Suppressor macrophage (primary cell): ENCODE measurements at places on chromosomes 4 and X.
A peak's percentile ranks its signal among the peaks of the same experiment; 100 is the strongest.

DNA sequence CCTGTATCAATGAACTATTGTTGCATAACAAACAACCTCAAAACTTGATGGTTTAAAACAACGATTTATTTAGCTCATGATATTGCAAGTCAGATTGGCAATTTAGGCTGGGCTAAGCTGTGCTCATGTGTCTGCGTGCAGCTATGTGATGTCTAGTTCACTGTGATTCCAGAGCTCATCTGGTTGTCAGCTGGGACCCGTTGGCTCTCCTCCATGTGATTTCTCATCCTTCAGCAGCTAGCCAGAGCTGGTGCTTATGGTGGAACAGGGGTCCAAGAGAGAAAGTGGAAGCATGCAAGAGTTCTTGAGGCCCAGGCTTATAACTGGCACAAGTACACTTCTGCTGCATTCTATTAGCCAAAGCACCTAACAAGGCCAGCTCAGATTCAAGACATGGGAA is 28.8 kb upstream of the TRPC3 start:
- DNase-seq, result no peak

- DNase-seq, result peak; percentile 3
Observed at GRCh38 chr4:185165605-185166063, 22.6 kb downstream of the SLC25A4 start.

- no peak for DNase-seq
Observed at GRCh38 chr4:16582526-16582925, 315.9 kb downstream of the LDB2 start.

GRCh38 chrX:123291623-123292022 is 107.5 kb downstream of the GRIA3 start:
- no peak for DNase-seq

- no peak for DNase-seq
Observed at GRCh38 chr4:88812420-88812819, 114.8 kb upstream of the NAP1L5 start.

DNA sequence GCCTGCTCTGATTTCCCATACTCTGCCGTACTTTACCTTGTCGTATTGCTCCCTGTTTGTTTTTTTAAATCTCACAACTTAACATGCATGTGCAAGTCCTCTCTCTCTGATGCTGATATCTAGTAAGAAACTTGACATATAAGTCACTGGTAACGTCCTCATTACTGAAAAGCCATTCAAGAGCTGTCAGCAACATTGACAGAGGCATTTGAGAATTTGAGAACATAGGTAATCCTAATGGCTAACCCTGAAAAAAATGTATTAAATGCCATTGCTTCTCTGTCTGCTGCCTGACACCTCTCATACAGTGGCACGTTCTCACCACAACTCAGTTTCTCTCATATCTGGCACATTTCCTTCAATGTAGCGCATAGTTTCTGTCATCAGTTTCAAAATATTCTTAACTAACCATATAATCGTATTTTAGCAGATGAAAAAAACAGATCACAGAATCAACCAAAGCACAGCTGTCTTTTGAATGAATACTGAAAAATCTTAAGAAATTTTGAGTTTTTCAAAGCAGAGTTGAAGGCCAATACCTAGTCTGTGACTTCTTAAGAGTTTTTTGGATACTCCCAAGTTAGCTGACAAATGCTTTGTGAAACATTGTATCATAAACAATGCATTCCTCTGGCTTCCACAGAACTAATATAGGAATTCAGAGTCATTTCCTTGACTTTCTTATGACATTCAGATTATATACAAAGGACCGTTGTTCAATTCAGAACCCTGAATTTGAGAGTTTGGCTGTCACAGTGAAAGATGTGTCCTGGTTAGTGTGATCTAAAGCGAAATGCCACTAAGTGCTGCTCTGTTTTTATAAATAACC is 996.4 kb downstream of the C4orf33 start:
- no peak for DNase-seq

GRCh38 chrX:53440621-53441517 is 6.7 kb upstream of the HSD17B10 start:
- DNase-seq, result peak; percentile 60

DNA sequence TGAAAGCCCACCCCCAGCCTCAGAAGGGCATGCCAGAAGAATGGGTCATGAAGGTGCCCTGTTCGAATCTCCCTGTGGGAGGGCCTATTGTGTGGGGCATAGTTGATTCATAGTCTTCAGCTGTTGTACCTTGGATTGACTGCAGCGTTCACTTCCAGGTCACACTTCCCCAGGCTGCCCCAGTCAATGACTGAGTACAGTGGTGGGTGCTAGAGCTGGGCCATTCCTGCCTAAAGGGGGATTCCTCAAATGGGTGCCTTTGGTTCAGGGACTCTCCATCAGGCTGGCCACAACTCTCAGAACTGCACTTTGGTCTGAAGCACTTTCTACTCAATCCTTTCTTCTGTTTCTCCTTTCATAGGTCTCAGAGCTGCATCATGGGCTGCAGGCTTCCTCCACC is 35.0 kb upstream of the RASGEF1B start:
- DNase-seq, result peak; percentile 41

GRCh38 chr4:147325571-147325981 is 155.3 kb upstream of the EDNRA start:
- DNase-seq, result no peak

- DNase-seq, result no peak
Observed at GRCh38 chr4:123418351-123418931, 21.8 kb downstream of the SPRY1 start.

GRCh38 chr4:104989371-104989770 is 157.3 kb upstream of the TET2 start:
- no peak for DNase-seq

GRCh38 chr4:28369499-28369898 is 1508.9 kb downstream of the STIM2 start:
- DNase-seq, result no peak

DNA sequence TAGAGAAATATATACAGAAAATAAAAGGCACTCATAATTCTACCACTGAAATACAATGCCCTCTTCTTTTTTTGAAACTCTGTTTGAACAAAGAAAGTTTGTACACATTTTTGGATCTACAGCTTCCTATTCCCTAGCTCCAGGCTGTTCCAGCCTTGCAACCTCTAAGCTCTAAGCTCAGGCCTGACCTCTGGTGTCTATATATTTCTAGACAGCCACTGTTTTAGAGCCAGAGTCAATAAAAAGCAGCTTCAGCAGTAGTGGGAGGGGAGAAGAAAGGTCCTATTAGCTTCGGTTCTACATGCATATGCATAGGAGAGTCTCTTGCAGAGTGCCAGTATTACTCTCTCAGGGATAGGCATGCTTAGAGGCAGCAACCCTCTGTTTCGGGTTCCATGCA is 39.7 kb downstream of the CLDN2 start:
- no peak for DNase-seq

DNA sequence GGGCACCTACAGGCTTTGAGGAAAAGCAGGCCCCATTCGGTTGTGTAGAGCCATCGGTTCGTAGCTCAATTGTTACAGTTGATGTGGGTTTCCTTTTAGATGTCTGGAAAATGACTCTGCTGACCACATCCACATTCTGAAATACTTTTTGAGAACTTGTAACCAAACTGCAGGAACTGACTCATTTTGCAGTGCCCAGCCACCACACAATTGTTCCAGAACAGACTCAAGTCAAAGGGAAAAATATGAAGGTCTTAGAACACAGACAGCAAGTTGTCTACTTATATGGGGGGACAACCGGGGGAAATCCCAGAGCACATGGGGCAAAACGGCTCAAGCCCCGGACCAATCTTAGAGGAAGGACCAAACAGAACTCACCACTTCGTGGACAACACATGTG is 557.6 kb upstream of the DIPK2B start:
- peak; percentile 50 for DNase-seq

DNA sequence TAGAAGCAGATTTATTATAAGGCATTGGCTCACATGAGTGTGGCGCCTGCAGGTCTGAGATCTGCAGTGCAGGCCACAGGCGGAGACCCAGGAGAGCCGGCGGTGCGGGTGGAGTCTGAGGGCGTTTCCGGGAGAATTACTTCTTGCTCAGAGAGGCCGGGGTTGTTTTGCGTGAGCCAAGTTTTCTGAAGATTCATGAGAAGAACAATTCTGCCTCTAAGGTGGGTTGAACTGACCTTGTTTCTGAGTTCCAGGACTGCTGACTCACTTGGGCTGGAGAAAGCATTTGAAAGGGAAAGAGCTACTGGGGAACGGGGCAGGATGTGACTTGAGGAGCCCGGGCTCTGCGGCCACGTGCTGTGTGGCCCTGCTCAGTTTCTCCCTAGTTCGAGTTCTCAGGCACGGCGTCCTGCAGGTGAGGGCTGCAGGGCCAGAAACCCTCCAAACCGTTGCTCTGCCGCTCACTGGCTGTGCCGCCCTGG is 36.7 kb upstream of the SORCS2 start:
- DNase-seq, result no peak

- peak; percentile 37 for DNase-seq
Observed at GRCh38 chr4:103032574-103032973, 13.1 kb upstream of the SLC9B1 start.

- no peak for DNase-seq
Observed at GRCh38 chr4:116705466-116705865, 379.9 kb downstream of the TRAM1L1 start.

- DNase-seq, result no peak
Observed at GRCh38 chr4:26015133-26015651, 101.2 kb downstream of the SMIM20 start.

- DNase-seq, result no peak
Observed at GRCh38 chr4:103429283-103429682, 231.1 kb upstream of the CENPE start.

GRCh38 chr4:38266616-38267015 is 306.4 kb downstream of the PTTG2 start:
- DNase-seq, result peak; percentile 50

DNA sequence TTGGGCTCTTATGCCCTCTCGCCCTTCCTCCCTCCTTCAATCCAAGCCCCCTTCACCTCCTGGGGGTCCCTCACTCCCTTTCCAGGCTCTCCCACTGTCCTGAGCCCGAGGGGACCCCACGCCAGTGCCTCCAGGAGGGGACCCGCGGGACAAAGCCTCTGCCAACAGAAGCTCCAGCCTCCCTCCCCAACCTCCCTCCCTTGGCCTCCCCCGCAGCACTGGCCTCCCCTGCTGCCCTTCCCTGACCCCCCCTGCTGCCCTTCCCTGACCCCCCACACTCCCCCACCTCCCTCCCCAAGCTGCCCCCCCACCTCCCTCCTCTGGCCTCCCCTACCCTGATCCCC is 71.0 kb upstream of the MXD4 start:
- DNase-seq, result no peak

DNA sequence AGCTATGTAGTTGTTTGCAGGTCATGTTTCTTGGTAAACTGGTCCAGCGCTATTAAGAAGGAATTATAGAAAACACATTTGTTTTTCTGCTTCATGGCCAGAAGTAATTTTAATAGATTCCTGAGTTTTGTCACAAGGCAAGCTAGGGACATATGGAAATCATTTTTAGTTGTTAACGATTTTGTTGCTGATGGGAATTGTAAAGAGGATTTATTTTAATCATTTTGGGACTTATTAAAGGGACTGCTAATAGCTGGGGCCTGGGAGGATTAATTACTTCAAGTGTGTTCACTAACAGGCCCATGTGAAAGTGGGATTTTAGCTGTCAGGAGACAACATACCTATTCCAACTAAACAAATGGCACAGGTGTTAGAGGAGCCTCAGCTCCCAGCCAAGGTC is 492.0 kb upstream of the ARX start:
- no peak for DNase-seq

- DNase-seq, result no peak
Observed at GRCh38 chr4:141016117-141016798, 117.0 kb downstream of the RNF150 start.

- no peak for DNase-seq
Observed at GRCh38 chr4:8775121-8775520, 96.5 kb downstream of the HMX1 start.

- no peak for DNase-seq
Observed at GRCh38 chr4:147678106-147678505, 5.9 kb downstream of the PRMT9 start.

DNA sequence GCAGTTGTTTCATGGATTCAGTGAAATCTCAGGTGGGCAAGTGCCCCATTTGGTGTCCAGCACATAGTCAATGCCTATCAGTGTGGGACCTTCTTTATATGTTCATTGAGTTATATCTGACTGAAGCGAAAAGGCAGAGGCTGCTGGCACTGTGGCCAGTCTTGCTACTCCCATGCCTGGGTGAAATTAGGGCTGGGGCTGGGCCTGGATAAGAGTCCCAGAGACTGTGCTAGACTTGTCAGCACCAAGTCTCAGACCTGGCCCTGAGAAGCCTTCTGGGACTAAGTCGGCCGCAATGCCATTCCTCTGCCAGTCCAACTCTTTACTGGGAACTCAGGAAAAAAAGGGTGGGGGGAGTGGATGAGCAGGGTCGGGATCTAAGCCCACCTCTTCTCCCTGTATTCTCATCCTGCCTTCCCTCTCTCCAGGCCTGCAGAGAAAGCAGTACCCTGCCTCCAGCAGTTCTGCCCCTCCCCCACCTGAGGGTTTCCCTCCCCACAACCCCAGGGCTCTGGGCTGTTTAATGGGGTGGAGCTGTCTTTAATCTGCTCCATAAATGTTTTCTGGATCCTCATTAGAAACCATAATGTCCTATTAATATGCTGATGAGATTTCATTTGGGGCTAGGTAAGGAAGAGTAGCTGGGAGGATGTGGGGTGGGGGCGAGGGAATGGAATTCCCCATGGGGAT is 153.5 kb upstream of the PJA1 start:
- no peak for DNase-seq

DNA sequence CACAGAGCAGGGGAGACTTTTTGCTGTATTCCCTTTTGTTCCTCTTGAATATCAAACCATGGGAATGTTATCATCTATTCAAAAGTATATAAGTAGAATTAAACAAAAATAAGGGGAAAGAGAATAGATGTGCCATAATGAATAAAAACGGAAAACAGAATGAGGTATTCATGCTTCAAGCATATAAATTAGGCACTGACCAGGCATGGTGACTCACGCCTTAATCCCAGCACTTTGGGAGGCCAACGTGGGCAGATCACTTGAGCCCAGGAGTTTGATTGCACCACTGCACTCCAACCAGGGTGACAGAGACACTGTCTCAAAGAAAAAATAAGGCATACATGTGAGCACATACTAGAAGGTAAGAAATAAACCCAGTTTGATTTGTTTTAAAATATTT is 16.3 kb upstream of the NEUROG2 start:
- peak; percentile 24 for DNase-seq

DNA sequence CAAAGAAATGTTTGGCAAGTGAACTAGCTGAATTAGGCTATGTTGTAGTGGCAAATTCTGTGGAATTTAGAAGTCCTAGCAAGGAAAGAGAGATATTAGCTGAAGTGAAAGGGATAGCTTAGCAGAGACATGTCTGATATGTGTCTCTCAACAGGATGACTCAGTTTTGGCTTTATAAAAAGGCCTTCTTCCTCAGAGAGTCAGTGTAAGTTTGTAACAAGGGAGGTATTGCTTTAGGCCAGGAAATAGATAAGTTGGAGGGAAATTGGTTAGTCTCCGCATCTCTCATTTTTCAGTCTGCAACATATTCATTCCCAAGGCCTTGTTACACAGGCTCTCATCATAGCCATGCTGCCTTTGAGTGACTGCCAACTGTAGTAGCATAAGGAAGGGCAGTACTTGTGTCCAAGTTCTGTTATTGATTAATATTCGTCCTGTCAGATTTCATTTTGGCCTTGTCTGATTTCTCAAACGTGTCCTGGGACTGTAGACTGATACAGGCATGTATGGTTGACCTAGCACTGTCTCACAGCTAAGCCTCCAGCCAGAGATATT is 4.0 kb downstream of the TMEM164 start:
- no peak for DNase-seq

GRCh38 chr4:150323406-150324325 is 245.4 kb downstream of the DCLK2 start:
- DNase-seq, result no peak
